CD4-positive, alpha-beta T cell treated with Interleukin-2 at 100 ng/mL for 4 hours (primary cell): ENCODE measurements at places on chromosomes 2 and 18.

GRCh38 chr2:151767536-151767935, 33.3 kb upstream of the NEB start:
- no peak for DNase-seq

DNA sequence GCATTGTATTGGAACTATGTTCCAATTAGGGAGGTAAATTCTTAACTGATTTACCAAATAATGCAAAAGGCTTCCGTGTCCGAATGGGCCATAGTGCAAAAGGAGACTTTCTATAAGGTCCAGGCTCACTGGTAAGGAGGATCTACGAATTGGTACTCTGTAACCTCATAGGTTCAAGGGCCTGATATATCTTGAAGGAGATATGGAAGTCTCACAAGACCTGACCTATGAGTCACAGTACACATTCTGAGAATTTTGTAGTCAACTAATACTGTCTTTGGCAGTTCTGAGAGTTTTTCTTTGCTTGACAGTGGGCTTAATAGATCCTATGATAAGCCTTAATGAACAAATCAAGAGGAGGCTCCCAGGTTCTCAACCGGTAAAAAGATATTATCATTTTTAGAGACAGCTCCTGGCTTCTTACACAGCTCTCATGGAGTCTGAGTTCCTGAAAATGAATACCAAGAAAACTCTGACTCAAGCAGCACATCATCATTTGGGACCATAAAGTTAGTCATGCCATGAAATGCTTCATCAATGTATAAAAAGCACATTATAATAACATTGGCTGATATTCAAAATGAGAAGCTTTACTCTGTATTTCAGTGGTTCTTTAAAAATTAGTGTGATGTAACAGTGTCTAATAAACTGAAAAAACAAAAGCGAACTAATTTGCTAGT, 1275.2 kb upstream of the CRIM1 start:
- DNase-seq: no peak

- DNase-seq: peak; percentile 57
Measured at GRCh38 chr18:80171054-80171872, 62.2 kb downstream of the ADNP2 start.

- DNase-seq: no peak
Measured at GRCh38 chr2:174740721-174741120, 23.6 kb downstream of the CHRNA1 start.

DNA sequence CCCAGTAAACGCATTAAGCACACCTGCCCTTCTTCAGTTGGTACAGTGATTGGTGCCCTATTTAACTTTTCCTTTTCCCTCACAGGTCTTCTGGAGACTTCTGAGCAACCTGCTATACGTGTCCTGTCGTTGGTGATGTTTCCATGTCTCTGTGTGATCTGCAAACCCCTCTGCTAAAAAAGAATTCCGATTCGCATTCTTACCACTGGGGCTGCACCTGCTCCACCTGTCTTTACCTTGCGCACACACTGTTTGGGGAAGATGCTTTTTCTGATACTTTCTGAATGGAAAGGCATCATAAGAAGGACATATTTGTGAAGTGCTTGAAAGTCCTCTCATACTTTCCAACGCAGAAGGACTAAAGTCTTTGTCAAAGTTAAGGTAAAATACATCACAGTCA, 323.9 kb upstream of the SOX11 start:
- no peak for DNase-seq

GRCh38 chr2:74031221-74031620, 46.5 kb downstream of the TET3 start:
- DNase-seq: no peak

DNA sequence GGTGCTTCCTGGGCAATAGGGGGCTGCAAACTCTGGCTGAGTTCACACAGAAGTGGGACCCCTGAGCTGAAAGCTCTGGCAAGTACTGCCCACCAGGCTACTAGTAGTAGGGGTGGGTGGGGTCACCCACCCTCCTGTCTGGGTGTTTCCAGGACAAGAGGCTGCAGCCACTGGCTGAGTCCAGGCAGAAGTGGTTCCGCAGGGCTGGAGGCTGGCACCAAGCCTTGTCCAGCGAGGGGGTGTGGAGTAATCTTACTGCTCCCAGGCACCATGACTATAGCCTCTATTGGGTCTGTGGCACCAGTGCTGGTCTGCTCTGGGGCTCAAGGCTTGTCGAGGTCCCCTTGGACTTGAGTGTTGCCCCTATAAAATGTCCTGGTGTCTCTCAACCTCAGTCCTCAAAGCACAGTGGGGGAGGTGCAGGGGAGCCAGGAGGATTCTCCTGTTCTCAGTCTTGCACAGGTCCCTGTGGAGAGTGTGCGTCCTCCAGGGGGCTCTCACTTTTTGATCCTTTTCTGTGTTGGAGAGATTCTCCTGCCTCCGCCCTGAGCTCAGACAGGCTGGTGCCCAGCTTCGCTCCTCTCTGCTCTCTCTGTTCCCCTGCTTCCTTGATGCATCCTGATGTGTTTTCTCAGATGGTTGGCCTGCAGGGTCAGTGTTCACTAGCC, 48.1 kb downstream of the NUP35 start:
- DNase-seq: no peak
